ENCODE measurements at places on chromosomes 16 and 17.

DNA sequence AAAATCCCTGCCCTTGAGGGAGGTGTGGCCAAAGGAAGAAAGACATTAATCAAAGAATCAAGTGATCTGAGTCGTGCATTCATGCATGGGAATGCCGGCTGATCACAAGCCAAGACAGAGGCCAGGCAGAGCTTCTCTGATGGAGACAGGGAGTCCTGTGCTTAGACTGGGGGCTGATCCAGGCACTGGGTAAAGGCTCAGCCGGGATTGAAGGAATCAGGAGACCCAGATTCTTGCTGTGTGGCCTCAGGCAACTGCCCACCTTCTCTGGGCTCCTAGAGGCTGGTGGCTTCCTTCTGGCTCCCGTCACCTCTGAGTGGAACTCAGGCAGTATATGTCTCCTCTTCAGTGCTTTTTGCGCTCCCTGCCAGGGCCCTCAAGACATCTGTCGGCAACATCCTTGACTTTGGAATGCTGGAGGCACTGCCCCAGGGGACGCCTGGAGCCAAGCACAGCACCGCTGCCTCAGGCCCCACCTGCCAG, 17.7 kb downstream of the RAI1 start:
- no peak for DNase-seq

DNA sequence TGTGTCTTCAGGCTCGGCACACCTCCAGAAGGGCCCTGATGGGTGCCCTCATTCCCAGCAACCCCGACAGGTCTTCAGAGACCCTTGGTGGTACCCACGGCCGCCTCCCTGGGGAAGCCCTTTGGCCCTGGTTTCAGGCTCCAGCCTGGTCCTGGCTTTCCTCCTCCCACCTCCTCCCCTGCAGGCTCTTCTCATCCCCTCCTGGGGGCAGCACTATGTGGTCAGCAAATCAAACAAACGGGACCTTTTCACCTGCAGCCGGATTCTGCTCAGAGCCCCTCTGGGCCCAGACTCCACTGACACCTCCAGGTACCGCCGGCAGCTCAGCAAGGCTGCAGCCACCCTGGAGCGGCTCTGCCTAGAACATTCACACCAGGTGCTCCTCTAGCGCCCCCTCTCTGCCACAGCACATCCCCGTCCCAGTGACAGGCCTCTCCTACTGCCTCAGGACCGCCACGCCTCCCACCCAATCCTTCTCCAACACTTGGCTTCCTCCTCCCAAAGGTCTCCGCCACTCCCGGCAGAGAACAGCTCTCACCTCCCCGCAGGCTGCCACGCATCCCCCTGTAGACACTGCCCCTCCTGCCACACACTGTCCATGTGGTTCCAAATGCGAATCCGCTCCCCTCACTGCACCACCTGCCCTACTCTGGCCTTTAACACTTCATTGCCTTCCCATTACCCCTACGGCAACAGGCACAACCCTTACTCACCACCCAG, 12.0 kb downstream of the CORO7 start:
- DNase-seq = no peak

- no peak for DNase-seq
These were observed 75.1 kb upstream of the C17orf78 start for GRCh38 chr17:37300683-37301082.

DNA sequence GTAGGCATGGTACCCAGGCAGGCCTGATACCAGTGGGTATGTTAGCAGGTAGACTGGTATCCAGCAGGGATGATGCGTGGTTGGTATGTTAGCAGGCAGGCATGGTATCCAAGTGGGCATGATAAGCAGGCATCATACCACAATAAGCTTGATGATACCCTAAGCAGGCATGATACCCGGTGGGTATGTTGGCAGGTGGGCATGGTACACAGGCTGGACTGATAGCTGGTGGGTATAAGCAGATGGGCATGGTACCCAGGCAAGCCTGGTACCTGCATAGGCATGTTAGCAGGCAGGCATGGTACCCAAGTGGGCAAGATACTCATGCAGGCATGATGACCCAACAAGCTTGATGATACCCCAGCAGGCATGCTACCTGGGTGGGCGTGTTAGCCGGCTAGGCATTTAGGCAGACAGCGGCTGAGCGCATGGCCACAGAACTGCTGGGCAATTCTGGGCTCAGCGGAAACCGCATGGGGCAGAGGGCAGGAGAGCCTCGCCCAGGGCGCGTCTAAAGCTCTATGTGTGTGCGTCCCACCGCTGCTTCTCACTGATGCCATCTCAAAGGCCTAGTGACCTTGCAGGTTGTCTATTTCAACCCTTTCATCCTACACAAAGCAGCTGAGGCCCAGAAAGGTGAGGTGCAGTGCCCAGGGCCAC, 2.3 kb downstream of the SGSH start:
- no peak for DNase-seq

GRCh38 chr17:10314329-10314728, 58.5 kb downstream of the MYH13 start:
- no peak for DNase-seq

DNA sequence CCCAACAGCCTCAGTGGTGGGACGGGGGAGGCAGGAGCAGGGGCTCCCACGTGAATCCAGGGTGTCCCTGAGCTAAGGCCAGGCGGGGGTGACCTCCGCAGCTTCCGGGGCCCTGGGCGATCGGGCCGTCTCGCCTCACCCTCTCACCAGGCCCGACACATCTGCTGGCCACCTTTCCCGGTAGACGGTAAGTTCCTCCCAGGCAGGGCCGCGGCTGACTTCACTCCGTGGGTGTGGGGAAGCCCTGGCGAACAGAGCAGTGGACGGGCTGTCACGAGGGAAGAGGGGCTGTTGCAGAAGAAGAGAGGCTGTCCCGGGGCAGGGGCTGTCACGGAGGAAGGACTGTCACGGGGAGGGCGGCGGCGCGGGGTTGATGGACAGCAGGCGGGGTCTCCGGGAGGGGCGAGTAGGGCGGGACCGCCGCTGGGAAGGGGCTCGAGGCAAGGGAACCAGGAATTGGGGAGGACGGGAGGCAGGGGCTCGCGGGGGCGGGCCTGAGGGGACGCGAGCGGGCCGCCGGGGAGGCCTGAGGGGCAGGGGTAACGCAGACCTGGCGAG, 498 bp downstream of the PKMYT1 start:
- no peak for DNase-seq

Data from activated T-helper 1 cell treated with anti-CD3 and anti-CD28 coated beads, Interleukin-2, amount 50 U/mL, for 16 hours (primary cell).